Omental fat pad (tissue), 4 donors: ENCODE measurements at places on chromosomes 16 and 17.

DNA sequence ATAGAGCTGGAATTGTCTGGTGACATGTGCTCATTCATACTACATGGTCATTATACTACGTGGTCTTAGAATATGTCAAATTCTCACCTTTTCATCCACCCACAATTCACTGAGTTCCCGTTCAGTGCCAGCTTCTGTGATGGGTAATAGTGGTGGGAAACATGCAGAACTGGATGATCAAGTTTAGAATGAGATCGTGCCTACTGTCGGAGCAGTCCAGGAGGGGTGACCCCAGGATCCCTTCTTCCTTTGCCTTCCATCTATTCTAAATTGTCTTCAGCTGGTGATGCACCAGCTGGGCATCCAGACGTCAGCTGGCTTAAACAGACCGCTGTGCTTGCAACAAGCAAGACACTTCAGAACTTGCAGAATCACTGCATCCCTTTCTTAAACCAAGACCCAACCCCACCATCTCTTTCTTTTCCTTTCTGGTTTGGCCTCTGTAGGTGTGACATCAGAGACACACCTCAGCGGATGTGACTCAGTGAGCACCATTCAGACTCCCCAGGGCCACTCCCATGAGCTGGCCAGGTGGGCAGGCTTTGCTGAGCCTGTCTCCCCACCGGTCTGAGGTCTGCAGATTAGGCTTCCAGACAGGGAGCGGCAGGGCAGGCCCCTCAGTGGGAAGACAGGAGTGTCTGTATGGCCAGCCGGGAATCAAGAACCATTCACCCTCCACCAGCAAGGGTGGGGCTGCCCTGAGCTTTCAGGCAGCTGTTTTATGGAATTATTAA is 18.1 kb downstream of the C17orf100 start:
- DNase-seq, result no peak

GRCh38 chr16:81505011-81505661 is 60.5 kb downstream of the CMIP start:
- DNase-seq, result no peak

DNA sequence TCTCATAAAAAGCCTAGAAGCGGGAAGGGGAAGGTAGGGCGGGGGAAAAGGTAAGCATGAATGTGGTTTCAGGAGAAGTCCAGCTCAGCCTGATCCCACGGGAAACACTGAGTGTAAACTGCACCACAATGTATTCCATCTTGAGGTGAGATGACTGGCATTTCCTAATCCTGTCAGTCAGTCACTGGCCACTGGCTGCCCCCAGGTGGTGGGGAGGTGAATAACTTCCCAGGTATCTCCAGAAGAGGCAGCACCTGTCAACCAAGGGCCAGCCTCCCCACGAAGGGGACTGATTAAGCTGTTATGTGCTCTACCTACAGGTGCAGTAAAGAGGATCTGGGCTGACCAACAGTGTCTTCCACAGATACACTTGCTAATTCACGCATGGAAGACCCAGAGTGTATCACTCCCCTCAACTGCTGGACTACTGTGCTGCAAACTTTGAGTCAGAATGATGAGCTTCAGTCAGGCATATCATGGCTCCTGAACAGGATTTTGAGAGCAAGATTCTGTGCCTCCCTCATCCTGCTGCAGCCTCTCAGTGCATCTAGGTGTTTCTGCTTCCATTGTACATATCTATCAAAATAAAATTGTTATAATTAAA is 108.5 kb upstream of the CCL2 start:
- DNase-seq, result no peak

DNA sequence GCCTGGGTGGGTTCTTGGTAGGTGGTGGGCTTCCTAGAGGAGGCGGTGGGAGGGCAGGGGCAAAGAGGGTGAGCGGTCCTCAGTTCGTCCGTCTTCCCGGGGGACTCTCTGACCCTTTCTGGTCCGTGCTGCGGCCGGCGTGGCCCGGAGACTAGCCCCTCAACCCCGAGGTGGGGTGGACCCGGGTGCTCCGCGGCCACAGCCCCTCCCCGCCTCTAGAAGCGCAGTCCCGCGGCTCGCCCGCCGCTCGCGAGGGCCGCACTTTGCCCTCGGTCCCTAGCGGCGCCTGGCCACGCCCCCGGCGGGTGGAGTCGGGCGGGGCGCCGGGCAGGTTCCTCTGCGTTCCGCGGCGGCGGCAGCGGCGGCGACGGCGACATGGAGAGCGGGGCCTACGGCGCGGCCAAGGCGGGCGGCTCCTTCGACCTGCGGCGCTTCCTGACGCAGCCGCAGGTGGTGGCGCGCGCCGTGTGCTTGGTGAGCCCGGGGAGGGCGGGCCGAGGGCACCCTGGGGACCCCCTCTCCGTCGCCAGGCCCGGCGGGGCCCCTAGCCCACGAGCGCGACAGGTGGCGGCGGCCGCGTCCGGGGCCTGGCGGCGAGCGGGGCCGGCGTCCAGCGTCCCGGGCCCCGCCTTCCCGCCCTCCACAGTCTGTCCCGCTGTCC is at the start of gene SYNGR2:
TSS of gene SYNGR2 (plus strand) at position 340 of the 661 bp plus-strand sequence. CDS start at position 376, 36 bp downstream.
- peak; percentile 50 for DNase-seq
